ENCODE measurements at places on chromosomes 12 and 14.

DNA sequence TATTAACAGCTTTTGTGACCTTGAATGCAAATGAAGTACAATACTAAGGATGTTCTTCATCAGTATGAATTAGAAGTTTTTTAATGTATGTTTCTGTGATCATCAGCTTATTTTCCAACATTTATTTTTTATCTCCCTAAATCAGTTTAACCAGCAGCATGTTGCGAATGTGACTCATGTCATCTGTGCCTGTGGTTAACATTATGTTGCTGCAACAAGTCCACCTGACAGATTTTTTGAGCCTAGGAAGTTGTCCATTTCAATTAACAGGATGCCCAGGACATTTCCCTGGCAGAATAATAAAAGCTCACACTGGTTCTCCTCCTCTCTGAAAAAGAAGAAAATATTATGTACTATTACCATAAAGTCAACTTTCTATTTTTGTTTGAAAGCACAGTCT lies 155.5 kb downstream of the SYT1 start:
- no peak for DNase-seq

DNA sequence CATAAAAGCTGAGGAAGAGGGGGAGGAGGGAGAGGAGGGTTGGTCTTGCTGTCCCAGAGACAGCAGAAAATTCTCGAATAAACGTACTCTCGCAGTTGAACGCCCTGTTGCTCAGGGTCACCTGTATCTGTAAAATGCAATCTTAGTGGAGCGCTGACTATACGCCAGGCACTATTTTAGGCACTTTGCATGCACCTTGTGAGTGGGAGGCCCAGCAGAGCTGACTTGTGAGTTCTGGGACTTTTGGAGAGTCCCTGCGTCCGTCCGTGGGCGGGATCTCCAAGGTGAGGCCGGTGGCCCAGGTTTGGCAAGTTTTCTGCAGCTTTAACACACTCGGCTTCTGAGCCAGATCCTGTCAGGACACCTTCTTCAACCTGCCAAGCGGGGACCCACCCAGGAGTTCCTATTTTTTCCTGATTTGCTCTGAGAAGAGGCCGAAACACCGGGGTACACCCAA lies 32.5 kb upstream of the PLEKHG6 start:
- no peak for DNase-seq

- DNase-seq: peak; percentile 5
Observed at GRCh38 chr14:104106471-104106991, 21.0 kb downstream of the ASPG start.

GRCh38 chr14:103867523-103867953 lies 20.2 kb upstream of the PPP1R13B start:
- DNase-seq: no peak

DNA sequence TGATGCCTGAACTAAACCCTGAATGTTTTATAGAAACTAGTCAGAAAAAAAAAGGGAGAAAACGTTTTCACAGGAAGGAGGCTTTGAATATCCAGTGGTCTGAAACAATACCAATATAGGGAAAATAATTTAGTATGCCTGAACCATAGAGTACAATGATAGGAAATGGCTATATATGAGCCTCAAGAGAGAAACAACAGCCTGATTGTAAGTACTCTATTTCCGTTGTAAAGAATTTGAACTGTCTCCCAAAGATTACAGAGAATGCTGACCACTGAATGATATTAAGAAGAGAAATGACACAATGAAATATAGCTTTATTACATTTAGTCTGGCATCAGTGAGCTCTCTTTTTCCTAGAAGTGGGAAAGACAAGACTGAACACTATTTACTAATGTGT lies 5.5 kb upstream of the GABARAPL1 start:
- DNase-seq: no peak

DNA sequence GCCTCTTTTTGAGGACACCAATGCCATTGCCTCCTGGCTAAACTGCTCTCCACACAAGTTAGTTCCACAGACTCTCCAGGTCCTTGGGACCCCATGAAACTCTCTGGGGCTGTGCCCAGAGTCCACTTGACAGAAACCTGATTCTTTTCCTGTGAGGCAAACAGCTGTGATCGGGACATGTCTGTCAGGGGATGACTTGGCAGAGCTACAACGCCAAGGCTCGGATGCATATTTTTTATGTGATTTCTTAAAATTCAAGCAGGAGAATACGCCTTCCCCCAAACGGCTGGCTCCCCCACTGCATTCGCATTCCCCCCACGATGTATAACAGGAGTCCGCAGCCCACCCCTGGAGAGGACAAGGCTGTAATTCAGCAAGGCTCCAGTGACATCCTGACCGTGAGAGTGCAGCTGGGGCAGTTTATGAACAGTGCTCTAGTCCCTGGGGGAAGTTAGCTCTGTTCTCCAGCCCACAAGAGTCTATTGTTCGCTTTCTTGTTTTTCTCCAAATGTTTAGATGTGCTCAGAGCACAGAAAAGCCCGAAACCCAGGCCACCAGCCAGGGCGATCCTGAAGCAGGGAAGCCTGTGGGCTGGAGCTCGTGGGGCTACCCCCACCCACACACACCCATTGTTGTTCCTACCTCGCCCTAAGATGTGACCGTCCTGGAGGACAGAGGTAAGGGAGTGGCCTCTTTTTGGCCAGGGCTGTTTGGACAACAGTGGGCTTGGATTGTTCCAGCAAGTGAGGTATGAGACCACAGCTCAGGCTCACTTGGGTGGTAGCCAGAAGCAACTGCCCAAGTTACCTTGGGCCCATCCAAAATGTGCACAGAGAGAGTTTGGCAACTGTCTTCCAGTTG lies 159.5 kb downstream of the ZFP36L1 start:
- DNase-seq: no peak

DNA sequence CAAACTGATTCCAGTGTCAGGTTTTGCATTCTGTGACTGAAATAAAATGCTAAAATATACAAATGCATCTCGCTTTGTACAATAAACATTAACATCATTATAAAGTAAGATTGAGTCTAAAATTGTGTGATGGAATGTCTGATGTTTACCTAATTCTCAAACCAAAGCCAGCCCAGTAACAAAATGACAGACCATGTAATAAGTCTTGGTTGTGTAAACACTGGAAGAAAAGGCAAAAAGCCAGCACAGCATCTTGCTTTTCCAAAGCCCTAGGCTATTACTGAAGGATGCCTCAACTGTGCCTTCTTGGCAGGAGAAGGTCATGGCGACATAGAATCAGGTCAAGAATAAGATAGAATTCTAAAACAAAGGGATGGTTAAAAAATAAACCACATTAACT lies 169.6 kb downstream of the EGLN3 start:
- DNase-seq: no peak

GRCh38 chr12:112602150-112602549 lies 183.4 kb downstream of the PTPN11 start:
- DNase-seq: no peak

Measured in WERI-Rb-1 (cell line).